Stimulated activated CD8-positive, alpha-beta memory T cell treated with anti-CD3 and anti-CD28 coated beads, Interleukin-7, amount 100 ng/mL, for 48 hours (primary cell): ENCODE measurements at places on chromosomes 6 and 20.

GRCh38 chr6:109406196-109406595 lies 23.9 kb upstream of the CD164 start:
- DNase-seq = no peak

DNA sequence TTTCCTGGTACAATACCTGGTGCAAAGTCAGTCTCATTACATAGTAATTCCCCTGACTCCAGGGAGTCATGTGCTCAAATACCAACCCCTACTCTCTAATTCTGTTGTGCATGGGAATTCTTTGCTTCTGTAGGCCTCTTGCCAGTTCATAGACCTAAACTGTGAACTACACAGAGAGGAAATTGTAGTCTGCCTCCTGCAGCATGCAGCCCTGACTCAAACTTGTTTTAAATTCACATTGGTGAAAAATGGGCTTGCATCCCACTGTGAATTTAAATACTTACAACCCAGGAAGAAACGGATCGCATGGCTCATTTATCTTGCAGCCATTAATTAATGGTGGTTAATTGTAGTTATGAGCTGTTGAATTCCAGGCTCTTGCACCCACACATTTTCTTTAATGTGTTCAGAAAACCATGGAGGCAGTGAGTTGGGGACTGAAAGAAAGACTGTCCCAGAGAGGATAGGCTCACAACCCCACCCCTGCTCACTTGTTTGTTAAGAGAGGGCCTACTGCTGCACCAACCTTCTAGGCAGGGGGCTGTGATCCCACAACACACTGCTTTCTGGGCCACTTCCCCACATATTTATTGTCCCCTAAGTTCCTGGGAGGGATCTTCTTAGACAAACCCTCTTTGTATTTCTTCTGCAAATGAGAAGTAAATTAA lies 579.1 kb downstream of the DHX35 start:
- DNase-seq = no peak

DNA sequence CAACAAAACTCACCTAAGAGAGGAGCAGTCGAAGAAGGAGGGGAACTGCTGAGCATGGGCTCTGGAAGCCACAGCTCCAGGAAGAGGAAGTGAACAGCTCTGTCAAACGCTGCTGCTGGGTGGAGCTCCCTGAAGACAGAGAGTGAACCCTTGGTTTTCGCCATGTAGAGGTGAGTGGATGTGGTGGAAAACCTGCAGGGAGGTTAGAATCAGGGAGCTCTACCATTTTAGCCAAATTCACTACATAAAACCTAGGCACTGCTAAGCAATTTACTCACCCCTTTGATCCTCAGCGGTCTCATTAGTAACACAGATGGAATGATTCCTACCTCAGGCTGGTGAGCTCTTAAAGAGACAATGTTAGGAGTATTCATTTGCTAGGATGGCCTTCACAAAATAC lies 19.4 kb upstream of the TFAP2A start:
- DNase-seq = no peak

GRCh38 chr6:156065849-156066248 lies 610.2 kb upstream of the NOX3 start:
- DNase-seq = no peak

- no peak for DNase-seq
These were observed 151.7 kb upstream of the DST start for GRCh38 chr6:56794421-56794820.

GRCh38 chr6:131040866-131041265 lies 22.2 kb downstream of the EPB41L2 start:
- DNase-seq = no peak

GRCh38 chr6:104486035-104486434 lies 373.7 kb downstream of the HACE1 start:
- DNase-seq = no peak

DNA sequence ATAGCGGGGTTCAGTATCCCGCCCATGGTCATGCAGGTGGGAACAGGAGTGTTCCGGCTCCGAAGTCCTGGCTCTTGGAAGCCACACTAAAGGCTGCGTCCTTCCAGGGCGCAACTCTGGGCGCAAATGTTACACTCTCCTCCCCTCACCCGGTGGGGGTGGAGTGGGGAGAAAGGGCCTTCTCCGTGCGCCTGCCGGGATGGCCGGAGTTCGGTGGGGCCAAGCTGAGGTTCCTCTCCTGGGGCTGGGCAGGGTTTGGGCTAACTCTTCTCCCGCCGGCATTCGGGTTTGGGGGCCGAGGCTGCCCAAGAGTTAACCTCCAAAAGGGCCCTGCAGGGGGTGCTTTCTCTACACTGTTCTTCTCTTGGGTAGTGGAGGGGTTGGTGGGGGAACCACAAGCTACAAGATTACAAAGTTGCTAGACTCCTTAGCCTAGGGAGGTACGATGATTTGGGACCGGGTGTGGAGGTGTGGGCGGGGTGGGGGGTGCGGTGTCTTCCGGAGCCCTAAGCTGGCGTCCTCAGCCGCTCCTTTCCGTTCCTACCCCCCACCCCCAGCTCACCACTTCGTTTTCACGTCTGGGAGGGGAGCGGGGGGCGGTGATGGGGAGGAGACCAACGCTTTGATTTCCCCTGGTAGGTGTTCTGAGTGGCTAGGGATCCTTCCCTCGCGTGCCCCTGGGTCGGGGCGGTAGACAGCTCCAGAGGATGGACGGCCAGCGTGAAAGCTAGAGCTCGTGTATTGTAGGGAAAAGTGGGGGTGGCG lies 12.3 kb downstream of the NRN1 start:
- no peak for DNase-seq

DNA sequence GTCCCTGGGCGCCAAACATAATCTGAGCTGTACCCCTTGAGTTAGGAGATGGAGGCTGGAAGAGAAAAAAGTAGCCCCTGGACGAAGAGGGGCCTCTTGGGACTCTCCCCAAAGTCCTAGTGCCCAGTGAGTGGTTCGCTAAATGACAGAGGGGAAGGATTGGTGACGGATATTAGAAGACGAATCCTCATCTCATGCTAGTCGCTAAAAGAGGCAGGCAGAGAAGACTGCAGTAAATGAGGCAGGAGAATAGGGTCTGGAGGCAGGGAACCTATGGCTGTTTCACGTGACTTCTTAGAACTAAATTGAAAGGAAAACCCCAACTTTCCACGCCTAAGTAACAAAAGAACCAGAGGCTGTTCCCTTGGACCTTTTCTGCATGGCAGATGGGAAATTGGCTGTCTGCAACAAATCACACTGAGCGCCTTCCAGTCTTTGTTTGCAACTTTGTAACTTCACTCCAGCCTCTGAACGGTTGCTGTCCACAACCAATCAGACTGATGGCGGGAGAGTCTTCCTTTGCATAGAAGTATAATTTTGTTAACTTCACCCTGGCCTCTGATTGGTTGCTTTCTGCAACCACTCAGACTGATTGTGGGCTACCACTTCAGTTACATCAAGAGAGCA lies 731 bp upstream of the RBL1 start:
- DNase-seq = no peak

DNA sequence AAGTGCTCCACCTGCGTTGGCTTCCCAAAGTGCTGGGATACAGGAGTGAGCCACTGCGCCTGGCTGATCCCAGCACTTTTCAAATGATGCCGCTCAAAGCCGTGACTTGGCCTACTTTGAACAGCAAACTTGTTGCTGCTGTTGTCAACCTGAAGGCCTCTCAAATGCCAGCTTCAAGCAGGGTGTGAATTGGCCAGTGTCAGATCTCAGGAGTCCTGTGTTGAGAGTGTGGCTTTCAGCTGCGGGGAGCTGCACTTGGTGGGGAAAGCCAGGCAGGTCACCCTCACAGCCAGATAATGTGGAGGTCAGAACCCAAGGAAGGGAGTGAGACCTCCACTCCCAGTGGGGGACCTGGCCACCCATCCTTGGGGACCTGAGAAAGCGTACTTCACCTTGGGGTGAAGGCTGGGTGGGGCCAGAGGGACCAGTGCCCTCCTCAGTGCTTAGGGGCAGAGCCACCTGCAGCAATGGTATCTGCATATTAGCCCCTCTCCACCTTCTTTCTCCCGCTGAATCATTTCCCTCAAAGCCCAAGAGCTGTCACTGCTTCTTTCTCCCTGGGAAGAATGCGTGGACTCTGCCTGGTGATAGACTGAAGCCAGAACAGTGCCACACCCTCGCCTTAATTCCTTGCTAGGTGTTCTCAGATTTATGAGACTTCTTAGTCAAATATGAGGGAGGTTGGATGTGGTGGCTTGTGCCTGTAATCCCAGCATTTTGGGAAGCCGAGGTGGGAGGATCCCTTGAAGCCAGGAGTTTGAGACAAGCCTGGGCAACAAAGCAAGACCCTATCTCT lies 19.1 kb upstream of the PANK2 start:
- DNase-seq = no peak

- DNase-seq = no peak
These were observed 58.5 kb downstream of the DLL1 start for GRCh38 chr6:170232186-170233002.
